Fibroblast of mammary gland (primary cell): ENCODE measurements at places on chromosomes 4 and X.

GRCh38 chrX:119696251-119696890 lies 3.4 kb upstream of the SEPTIN6 start:
- no peak for DNase-seq

GRCh38 chr4:142752202-142752786 lies 93.8 kb downstream of the INPP4B start:
- DNase-seq, result no peak

- peak; percentile 59 for DNase-seq
Measured at GRCh38 chr4:166458756-166459155, 585.7 kb downstream of the TLL1 start.

DNA sequence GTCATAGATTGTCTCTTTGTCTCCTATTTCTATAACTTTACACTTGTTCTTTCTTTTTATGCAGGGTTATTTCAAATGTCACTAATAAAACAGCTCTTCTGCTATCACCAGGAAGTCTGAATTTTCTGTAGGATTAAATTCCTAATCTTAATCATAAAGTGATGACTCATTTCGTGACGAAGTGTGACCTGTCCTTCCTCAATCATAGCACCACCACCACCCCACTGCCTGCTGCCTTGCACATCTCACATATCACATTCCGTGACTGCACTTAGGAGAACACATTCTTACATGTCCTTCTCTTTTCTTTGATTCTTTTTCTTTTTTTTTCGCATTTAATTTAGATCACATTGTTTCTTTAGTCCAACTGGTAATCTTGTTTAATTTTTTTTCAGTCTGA lies 57.7 kb upstream of the UGT2B7 start:
- peak; percentile 42 for DNase-seq

DNA sequence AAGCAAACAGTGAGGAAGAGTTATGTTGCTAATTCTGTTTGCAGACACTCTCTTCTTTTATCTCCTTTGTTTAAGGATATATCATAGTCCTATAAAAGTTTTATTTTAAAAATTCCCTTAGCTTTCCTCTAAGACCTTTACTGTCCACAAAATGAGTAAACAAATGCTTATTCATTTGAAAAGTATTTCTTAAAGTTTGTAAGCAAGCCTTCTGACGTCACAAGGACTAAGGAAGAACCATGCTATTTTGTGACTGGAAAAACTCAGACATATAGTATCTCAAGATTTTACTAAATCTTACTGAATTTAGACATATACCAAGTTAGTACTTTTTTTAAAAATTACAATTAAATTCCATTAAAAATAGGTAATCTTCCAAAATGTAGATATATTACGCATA lies 5.2 kb upstream of the RBMXL3 start:
- DNase-seq, result peak; percentile 41

GRCh38 chr4:40843696-40844095 lies 93.9 kb downstream of the NSUN7 start:
- no peak for DNase-seq

DNA sequence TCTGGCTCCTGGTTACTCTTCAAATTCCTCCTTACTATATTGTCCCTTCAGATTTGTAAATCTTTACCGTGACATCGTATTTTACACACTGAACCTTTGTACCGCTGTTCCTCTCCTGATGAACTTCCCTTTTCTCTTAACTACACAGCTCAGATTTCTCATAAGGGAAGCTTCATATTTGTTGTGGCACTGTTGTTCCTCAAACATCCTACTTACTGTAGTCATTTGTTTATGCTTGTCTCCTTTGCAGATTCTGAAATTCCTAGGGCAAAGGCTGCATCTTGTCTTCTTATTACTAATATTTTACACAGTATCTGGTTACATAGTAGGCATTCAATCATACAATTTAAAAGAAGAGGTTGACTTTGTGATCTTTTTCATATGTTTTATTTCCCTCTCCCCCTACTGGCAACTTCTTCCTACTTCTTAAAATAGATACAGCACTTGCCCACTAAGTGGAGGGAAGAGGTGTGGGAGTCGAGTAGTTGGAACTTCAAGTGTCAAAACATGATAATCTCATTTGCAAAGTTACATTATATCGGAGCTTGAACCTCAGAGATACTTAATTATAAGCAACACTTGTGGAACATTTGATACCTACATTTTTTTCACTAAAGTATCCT lies 50.0 kb downstream of the TET2 start:
- DNase-seq, result peak; percentile 25

GRCh38 chr4:75821966-75822365 lies 80.3 kb downstream of the PPEF2 start:
- DNase-seq, result no peak

GRCh38 chr4:105060628-105061027 lies 86.0 kb upstream of the TET2 start:
- DNase-seq, result peak; percentile 32

GRCh38 chr4:24930151-24930550 lies 17.3 kb upstream of the CCDC149 start:
- peak; percentile 43 for DNase-seq

GRCh38 chr4:6548201-6548881 lies 26.6 kb upstream of the MAN2B2 start:
- DNase-seq, result peak; percentile 47

DNA sequence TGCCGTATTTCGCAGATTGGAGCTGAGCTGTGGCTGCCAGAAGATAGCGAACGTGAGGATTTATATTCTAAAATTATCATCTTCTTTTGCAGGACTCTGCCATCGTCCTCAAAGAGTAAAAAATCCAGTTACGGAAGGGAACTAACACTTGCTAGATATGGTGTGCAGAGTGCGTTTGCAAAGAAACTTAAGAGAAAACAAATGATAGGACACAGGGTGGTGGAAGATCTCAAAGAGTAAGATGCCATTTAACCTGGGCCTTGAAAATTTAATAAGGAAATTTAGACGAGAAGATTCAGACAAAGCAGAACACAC lies 566 bp downstream of the LARP7 start:
- DNase-seq, result no peak

- no peak for DNase-seq
Measured at GRCh38 chrX:40964008-40964407, 121.2 kb upstream of the USP9X start.

- no peak for DNase-seq
Measured at GRCh38 chr4:60913002-60913401, 287.1 kb upstream of the ADGRL3 start.

- no peak for DNase-seq
Measured at GRCh38 chrX:127568691-127569090, 483.5 kb downstream of the ACTRT1 start.

DNA sequence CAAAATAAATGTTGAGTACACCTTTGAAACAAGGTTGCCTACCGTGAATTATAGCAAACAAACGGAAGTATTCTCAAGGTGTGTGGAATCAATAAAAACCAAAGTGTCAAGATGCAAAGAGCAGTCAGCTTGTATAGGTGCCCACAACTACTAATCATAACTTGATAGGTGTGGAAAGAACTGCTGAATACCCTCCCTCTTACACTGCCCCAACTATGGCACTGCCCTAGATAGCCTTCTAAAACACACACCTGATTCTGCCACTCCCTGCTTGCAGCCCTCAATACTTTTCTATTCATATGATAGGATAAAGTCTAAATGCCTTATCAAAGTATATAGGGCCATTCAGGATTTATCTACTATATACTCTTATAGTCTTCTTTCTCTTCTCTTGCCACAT lies 31.1 kb upstream of the SLC4A4 start:
- DNase-seq, result no peak

GRCh38 chrX:2466876-2467656 lies 33.7 kb downstream of the DHRSX start:
- no peak for DNase-seq

DNA sequence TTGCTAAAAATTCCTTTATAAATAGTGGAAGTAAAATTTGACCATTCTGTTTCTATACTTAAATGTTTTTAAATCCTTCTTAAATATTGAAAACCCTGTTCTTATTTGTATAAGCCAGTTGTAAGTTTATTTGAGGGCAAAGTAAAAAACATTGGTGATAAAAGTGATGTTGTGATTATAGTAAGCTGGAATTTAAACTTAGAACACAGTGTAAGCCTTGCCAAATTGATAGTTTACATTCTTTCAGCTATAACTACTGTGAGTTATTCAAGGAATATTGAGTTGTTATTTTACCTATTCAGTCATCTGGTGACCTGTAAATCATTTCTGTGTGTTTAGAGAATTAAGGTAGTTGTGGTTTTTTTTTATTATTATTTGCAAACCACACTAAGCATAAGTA lies 9.6 kb downstream of the YY2 start:
- DNase-seq, result no peak

DNA sequence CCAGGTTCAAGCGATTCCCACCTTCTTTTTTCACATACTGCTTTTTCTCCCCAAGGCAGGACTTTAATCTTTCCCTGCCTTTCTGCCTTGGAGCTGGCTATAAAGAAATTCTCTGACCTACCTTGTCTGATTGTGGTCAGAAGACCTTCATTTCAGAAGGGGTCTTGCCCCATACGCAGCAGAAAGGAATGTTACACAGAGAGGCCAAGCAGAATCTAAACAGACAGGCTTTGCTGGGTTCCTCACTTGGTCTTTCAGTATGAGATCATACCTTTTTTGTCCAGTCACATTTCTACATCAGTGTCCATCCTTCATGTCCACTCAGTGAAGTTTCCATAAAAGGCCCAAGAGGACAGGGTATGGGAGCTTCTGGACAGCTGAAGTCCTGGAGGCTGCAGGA lies 108.3 kb upstream of the RBPJ start:
- DNase-seq, result no peak

- peak; percentile 16 for DNase-seq
Measured at GRCh38 chr4:167234316-167234881, at the start of gene SPOCK3. TSS of gene SPOCK3 (minus strand) at chr4:167234494.

DNA sequence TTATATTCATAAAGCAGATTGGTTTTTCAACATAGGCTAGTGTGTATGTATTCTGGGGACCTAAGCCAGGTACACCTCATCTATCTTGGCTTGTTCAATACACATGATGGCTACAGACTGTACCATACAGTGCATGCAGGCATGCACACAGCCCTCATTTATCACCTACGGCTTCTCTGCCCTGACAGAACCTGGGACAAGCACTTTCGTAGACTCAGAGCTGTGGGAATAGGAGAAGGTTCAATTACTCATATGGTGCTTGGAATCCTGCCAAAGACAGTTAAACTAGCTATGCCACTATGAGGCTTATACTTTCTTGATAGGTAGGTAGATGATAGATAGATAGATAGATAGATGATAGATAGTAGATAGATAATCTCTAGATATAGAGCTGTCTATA lies 457.2 kb downstream of the GALNTL6 start:
- DNase-seq, result peak; percentile 7

DNA sequence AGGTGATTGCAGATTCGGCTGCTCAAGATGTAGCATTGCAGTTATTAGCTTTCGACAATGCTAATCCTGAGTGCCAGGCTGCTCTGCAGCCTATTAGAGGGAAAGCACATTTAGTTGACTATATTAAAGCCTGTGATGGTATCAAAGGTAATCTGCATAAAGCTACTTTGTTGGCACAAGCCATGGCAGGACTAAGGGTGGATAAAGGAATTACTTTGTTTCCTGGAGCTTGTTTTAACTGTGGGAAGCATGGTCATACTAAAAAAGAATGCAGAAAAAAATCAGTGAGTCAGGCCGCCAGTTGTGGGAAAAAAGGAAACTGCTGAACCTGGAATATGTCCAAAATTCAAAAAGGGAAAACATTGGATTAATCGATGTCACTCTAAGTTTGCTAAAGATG lies 154.9 kb upstream of the TECRL start:
- no peak for DNase-seq
